ENCODE measurements at places on chromosomes 1 and 21.

GRCh38 chr1:108505763-108506070 lies 54.2 kb upstream of the EEIG2 start:
- DNase-seq: no peak

DNA sequence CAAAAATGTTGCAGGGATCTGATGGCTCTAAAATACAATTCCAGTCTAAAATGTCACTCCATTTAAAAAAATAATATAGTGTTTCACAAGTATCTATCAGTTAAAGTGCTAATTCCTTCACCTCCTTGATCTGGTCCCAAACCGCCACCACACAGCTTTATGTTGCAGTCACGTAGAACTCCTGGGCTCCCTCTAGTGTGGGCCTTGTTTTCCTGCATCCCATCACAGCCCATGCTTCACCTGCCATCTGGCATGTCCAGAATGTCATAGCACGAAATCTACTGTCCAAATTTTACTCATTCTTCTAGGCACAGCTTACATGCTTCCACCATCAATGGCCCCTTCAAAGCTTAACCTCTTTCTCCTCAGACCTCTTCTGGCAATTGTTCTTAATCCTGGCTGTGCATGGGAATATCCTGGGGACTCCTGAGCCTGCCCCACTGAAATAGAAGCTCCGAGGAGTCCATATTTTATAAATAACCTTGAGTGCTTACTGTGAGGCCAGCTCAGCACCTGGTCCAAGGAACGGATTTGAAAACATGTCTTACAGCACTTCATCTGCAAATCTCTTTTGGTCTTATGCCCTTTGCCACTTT lies 15.5 kb downstream of the FYB2 start:
- peak; percentile 29 for DNase-seq

DNA sequence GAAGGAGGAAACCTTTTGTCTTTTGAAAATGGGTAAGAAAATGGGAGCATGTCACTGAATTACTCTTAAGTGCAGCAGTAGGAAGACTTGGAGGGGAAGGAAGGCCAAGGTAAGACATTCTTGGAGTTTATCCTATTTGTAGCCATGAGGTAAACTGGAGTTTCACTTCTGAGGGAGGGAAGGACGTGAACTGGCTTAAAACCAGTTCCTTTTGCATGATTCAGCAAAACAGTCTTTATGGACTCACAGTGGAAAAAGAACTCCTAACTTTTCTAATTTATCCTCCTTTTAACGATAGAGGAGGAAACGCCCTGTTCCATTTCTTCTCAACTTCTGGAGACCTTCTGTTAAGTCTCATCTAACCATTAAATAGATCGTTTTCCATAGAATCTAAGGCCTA lies 2.5 kb downstream of the PRDX6 start:
- DNase-seq: no peak

- DNase-seq: no peak
Measured at GRCh38 chr1:1550591-1551432, 10.4 kb upstream of the TMEM240 start.

DNA sequence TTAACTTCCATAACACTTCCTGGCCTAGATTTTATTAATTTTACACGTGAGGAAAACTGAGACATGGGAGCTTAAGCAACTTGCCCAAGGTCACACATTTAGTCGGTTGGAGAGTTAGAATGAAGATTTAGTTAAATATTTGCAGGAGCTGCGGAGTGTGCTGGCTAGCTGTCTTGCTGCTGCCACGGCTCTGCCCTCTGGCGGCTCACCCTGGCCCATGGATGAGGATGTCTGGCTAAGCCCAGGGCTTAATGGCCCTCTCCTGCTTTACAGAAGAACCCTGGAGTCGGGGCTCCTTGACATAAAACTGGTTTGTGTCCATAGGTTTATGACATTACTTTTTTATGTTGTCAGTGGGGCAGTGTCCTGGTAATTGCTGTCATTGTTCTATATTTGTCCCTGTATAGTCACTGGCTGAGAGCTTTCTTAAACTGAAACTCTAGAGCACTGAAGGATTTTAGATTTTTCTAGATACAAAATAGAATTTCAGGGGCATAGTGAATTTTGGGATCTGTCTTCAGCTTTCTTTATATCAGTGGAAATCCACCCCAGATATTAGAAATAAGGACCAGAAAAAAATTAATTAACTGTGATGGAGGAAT lies 88.9 kb upstream of the WLS start:
- DNase-seq: peak; percentile 26

Data from NCI-H1930 (cell line).